Naive B cell (primary cell): ENCODE measurements at places on chromosomes 7 and 10.

- no peak for DNase-seq
Observed at GRCh38 chr10:3544561-3544960, 240.4 kb downstream of the KLF6 start.

DNA sequence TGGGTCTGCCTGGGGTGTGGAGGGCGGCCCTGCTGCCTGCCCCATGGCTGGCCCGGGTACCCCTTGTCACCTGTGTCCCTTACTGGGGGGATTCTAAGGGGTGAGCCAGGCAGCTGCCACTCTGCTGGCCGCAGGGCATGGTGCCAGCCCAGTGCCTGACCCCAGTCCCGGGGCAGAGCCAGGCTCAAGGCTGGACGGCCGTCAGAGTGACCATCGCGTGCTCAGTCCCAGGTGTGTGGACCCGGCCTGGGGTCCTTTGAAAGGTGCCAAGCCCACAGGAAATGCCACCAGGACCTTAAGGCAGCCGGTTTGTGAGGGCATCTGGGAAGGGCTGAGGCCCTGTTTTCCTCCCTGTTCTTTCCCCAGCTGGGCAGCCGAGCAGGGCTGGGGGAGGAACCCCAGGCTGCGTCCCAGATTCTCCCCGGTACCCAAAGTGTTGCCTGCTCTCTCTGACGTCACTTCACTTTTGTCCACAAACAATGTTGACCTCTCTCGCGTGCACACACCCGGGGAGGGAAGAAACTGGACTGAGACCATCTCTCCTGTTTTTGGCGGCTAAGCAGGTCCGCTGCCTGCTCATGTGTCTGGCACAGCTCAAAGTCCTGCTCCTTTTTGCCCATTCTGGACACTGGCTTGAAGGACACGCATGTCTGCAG is 37.6 kb downstream of the PAPOLB start:
- no peak for DNase-seq

DNA sequence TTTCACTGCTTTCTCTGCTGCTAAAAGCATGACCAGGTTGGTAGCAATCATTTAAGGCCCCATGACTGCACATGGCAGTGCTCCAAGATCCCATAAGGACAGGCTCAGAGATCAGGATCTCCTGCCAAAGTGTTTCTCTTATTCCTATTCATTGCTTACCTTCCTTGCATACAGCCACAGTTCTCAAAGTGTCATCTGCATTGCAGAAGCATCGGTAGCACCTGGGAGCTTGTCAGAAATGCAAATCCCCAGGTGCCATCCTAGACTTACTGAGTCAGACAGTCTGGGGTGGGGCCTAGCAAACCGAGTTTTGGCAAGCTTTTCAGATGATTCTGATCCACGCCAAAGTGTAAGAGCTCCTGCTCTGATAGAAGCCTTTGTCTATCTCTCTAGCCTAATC is 489.0 kb upstream of the AUTS2 start:
- no peak for DNase-seq

- DNase-seq, result no peak
Observed at GRCh38 chr7:130887957-130888371, 154.0 kb upstream of the KLF14 start.

GRCh38 chr7:87398446-87398845 is 53.0 kb downstream of the CROT start:
- DNase-seq, result no peak

DNA sequence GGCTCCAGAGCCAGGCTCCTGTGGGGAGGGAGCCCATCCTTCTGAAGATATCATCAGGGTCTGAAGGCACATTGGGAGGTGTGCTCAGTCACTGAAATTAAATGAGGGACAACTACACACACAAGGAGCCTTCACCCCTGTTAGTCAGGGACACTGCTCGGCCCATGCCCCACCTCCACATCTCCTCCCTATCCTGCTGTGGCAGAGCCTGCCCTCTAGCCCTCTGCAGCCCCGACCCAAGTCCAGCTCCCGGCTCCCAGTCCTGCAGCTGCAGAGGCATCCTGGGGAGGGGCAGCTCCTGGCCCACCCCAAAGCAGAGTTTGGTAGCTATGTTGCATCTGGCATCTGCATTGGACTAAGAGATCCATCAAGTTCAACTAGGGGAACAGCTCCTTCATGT is 136.3 kb downstream of the ZNF248 start:
- DNase-seq, result no peak

GRCh38 chr7:80997841-80998240 is 79.0 kb upstream of the SEMA3C start:
- DNase-seq, result no peak

DNA sequence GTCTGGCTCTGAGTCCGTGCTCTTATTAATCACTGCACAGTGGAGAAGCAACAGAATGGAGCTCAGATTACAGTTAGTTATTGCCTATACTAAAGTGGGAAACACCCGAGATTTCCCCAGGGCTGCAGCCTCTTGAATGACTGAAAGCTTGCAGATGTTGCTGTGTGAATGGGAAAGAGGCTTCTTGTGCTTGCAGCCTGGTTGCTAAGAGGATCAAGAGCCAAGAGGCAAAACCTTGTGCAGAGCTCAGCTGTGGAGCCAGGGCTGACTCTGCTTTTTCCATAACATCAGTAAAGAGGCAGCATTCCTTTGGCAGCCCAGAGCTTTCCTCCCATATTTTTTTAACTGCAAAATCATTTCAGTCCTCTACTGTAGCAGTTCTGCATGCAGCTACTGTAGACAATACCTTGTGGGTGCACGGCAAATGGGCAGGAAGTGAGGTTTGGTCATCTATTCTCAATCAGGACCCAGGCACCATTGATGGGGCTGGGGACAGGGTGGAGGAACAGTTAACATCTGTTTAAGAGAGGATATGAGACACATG is 86.5 kb downstream of the RALA start:
- no peak for DNase-seq
